ENCODE measurements at places on chromosomes 4 and X.

GRCh38 chrX:68090266-68090665, 343.0 kb downstream of the OPHN1 start:
- no peak for DNase-seq

DNA sequence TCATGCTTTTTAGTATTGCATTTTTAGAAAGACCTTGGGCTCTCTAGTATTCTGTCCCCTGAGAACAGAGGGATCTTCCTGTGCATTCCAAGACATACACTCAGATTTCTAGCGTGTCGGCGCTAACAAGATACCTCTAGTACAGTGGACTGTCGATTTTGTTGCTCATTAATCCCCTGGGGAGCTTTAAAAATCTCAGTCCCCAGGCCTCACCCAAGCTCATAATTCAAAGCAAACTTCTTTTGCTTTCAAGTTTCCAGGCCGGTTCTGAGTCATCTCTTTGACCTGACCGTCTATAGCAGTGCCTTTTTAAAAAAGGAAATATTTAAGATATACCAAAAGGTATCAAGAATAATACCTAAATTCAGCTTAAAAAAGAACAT, 137.0 kb downstream of the AMMECR1 start:
- no peak for DNase-seq

GRCh38 chr4:124167602-124168001, 544.9 kb downstream of the ANKRD50 start:
- no peak for DNase-seq

DNA sequence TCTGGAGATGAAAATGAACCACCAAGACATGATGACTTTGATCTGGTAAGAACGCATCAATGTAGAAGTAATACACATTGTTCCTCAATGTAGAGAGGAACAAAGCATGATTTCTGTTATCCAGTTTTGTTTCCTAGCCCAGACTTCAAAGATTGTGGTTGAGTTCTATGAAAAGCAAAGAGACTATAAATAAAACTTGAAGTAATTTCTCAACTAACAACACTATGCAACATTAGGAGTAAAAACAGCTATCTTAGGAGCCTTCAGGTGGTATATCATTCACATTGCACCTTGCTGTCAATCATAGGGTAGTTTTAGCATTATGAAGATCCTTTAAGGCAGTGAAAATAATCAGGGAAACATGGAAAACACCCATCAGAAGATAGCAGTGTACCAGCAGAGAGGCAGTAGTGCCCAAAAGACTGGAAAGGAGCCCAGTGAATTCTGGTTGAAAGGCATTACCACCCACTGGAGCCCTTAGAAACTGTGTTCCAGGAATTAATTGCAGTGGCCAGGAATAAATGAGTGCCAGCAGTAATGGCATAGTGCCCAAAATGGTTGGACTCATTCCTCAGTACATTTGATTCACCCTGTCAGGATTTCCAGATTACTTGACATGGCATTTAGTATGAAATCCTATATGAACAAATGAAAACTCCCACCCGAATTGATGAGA, 300.7 kb upstream of the CXXC4 start:
- DNase-seq: no peak

- DNase-seq: no peak
Measured at GRCh38 chrX:17527922-17528321, 152.9 kb downstream of the NHS start.

DNA sequence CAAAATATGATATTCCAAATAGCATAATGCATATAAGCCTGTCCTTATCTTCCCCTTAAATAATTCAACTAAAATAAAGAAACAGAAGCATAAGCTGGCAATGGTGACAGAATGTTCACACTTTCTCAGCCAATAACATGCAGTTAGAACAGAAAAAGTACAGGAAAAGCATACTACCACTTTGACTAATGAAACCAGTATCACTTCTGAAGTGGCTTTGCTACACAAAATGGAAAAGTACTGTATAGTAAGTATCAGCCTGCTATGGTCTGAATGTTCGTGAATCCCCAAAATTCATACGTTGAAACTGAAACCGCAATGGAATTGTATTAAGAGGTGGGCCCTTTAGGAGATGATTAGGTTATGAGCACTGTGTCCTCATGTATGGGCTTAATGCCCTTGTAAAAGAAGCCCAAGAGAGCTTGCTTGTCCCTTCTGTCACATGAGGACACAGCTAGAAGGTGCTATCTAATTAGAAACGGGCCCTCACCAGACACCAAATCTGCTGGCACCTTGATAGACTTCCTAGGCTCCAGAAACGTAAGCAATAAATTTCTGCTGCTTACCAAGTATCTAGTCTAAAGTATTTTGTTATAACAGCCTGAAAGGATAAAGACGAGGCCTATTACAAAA, 102.6 kb downstream of the PRDM5 start:
- no peak for DNase-seq

Measured in activated CD4-positive, alpha-beta T cell treated with anti-CD3 and anti-CD28 coated beads for 24 hours (primary cell).